Stimulated activated memory B cell treated with anti-CD40 and anti-IgM and Interleukin-4, amounts not matched to agents 10 μg/mL and 1 μg/mL and 100 μg/mL, for 72 hours (primary cell): ENCODE measurements at places on chromosomes 2 and 18.

DNA sequence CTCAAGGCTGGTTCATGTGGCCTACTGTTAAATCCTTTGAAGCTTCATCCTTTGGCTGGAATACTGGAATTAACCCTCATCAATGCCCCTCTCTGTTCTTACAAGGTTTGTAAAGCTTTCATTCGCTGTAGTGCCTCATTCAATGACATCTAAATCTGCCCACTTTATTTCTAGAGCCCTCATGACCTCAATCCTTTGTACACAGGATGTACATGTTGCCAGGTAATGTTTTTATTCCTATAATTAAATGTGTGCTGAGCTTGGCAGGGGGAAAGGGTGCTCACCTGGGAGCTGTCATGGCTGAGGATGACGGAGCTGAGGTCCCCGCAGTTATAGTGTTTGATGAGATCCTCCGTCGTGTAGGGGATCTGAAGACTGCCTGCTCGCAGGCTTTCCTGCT, 39.3 kb downstream of the TRABD2A start:
- no peak for ATAC-seq

GRCh38 chr2:237701859-237702390, 74.5 kb downstream of the LRRFIP1 start:
- ATAC-seq = no peak

- no peak for ATAC-seq
These were observed 131.6 kb downstream of the CDH2 start for GRCh38 chr18:28045176-28045810.

DNA sequence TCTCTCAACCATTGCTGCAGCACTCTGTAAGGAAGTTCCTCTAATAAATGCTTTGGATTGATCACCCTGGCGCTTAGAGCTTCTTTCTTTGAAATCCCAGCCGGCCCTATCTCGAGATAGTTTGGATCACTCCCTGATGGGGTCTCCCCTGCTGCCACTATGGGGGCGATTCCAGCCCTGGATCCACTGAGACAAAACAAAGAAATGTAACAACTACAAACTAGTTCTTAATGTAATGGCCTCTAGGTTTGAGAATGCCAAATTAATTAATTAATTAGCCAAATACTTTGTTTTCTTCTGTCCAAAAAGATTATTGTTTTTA, 15.2 kb downstream of the SRSF7 start:
- no peak for ATAC-seq

DNA sequence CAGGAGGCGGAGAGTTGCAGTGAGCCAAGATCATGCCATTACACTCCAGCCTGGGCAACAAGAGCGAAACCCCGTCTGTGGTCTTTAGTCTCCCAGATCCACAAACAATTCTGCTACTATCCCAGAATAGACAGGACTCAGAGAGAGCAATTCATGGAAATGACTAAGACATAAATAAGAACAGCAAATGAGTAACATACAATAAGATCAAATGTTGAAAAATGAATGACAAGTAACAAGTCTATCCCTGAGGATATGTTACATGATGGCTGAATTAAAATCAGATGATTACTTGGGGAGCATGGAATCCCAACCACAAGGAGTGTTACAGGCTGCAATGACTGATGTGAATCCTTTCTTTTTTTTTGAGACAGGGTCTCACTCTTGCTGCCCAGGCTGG, 10.3 kb downstream of the ARL5A start:
- ATAC-seq = no peak

DNA sequence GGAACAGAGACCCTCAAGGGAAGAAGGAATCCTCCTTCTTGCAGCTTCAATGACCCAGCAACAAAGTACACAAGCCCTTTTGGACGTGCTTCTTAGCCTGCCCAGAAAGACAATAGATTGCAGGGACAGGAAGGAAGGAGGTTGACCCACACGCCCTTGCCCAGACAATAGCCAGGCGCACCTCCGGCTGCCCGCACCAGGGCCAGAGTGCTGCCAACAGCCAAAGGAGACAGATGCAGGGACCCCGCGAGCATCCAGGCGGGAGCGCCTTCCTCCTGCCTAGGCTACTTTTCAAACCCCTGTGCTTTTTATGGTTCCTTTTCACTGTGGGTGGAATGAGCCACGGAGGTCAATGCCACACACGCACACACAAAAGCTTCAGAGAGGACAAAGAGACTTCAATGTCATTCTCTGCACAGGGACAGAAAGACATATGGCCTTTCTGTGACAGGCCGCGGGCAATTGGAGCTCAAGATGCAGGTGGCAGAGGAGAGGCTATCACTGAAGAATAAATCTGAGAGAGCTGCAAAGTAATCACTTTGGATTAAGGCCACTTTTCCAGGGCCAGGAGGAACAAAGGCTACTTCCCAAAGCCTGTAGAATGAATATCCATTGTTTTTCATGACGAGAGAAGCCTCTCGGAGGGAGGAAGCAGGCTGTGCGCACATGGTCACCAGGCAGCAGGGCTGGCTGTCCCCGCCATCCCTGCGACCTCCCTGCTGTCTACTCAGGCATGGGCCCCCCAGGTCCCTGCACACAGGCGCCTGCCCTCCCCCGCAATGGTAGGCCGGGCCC, 300.6 kb downstream of the EIPR1 start:
- no peak for ATAC-seq

GRCh38 chr2:84055816-84056215, 403.3 kb downstream of the SUCLG1 start:
- no peak for ATAC-seq

- no peak for ATAC-seq
These were observed 7.1 kb upstream of the NAPG start for GRCh38 chr18:10518595-10519255.
